ENCODE measurements at places on chromosomes 1 and 21.
A peak's percentile ranks its signal among the peaks of the same experiment; 100 is the strongest.

GRCh38 chr1:181101581-181102226 lies 13.2 kb downstream of the IER5 start:
- no peak for ATAC-seq

GRCh38 chr1:55725378-55725777 lies 510.2 kb upstream of the USP24 start:
- ATAC-seq, result no peak

DNA sequence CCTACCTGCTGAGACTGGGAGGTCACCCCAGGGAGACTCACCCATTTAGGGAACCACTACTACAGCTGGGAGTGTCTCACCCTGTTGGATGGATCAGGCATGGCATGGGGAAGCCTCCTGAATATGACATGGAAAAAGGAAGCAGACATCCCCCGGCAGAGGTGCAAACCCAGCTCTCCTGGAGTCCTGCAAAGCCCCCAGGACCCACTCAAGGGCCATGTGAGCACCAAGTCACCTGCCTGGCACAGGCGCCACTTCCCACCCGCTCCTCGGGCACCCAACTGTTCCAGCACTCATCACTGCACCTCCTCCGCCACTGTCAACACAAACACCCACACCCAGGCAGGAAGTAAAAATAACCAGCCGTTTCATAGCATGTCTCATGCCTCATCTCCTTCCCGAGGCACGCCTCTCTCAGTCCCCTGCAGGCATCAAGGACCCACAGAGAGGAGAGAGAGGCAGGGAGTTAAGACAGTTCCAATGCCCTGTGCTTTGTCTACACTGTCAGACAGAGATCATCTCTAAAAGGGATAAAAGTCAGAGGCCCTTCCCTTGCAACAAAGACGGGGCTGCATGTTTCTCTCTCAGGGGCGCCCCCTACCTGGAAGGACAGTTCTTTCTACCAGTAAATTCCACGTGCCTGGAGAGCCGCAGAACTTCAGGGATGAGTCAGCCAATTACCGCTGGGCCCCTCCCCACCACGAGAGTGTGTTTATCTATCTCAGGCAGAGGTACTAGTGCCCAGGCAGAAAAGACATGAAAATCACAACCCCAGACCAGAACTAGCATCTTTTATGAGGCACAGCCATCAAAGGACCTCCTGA lies 150.1 kb upstream of the SOD1 start:
- peak; percentile 87 for ATAC-seq

DNA sequence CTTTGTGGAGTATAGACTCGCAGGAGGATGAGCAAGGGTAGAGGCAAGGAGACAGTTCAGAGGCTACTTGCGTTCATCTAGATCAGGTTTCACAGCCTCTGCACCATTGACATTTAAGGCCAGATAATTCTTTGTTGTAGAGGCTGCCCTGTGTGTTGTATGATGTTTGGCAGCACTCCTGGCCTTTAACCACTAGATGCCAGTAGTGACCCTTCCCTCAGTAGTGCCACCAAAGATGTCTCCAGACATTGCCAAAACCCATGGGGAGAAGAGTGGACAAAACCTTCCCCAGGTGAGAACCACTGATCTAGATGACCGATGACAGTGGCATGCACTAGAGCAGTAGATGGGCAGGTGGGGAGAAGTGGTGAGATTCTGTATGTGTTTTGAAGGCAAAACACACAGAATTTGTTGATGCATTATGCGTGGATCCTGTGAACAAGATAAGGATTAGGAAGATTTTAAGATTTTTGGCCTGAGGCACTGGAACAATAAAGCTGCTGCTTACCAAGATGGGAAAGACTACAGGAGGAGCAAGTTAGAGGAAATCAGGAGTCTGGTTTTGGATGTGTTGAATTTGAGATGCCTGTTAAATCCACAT lies 9.9 kb upstream of the COG2 start:
- ATAC-seq, result peak; percentile 74

GRCh38 chr1:234690872-234691271 lies 80.9 kb upstream of the IRF2BP2 start:
- no peak for ATAC-seq

DNA sequence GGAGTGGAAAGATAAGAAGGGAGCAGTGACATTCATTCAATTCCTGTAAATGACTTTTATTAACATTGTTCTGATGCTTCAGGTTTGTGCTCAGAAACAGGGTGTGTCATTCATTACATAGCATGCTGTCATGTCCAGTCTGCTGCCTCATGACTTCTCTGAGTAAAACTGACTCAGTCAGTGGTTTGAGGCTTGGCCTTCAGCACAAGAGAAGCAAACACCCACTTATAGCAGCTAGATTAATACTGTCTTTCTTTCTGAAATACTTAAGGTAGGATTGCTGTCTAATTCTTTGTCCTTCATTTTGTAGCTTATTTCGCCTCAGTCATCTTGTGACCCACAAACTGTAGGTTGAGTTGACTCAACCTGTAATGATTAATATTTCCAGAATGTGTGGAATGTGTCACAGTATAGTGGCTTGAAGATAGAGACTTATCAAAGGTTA lies 32.9 kb downstream of the RASAL2 start:
- ATAC-seq, result peak; percentile 99

GRCh38 chr1:41318135-41318534 lies 43.1 kb upstream of the FOXO6 start:
- ATAC-seq, result no peak

DNA sequence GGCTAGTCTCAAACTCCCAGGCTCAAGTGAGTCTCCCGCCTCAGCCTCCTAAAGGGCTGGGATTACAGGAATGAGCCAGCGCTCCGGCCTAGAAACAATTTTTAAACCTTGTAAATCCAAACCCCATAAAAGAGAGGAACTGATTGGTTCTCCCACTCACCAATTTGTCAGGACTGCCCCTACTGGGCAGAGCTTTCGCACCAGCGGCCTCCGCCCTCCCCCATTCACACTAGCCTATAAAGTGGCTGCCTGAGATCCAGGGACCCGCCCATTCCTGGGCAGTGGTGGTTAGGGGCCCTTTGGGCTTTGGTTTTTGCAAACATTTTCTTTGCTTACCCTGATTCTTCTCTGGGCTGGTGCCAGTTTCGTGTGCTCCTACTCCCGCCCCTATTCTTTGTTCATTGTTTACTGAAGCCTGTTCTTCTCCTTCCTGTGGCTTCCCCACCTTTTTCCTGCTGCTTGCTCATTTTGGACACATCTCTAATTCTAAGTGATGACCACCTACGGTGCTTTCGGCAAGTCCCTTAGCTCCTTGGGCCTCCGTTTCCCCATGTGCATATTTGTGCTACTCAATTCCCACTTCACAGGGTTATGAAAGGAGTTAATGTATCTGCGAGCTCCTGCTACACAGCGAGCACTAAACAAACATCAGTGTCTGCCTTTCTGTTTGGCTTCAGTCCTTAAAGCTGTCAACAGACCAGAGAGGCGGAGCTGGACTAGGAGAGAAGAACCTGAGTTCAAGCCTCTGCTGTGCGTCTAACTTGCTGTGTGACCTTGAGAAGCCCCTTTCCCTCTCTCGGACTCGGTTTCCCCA lies 39.8 kb upstream of the CLIC4 start:
- peak; percentile 97 for ATAC-seq

- no peak for ATAC-seq
Observed at GRCh38 chr1:205920159-205920558, 23.1 kb downstream of the SLC26A9 start.

- ATAC-seq, result no peak
Observed at GRCh38 chr1:23244256-23244761, 27.0 kb upstream of the HTR1D start.

DNA sequence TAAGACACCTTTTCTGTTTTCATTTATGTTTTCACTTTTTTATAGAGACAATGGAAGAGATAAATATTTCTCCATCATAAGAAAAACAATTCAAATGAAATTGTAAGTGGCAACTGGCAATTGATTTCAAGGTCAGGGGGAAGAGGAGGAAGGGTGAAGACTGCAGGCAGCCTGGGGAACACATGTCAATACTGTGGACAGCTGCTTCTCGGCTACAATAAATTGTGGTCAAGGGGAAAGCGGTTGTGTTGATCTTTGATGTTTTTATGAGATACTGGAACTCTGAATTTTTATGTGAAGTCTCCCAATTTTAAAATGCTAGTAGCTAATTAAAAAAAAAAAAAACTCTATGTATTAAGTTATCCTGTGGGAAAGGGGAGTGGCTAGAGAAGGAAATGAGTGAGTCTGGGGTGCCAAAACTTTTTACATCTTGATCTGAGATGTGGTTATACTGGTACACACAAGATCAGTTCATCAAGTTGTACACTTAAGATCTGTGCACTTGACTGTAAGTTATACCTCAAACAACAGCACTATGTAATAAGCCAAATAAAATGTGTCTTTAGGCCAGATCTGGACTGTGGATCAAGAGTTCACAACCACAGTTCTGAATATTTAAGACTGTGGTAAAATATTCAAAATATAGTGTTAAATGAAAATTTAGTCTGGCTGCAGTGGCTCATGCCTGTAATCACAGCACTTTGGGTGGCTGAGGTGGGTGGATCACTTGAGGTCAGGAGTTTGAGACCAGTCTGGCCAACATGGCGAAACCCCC lies 18.0 kb downstream of the SSX2IP start:
- ATAC-seq, result no peak

DNA sequence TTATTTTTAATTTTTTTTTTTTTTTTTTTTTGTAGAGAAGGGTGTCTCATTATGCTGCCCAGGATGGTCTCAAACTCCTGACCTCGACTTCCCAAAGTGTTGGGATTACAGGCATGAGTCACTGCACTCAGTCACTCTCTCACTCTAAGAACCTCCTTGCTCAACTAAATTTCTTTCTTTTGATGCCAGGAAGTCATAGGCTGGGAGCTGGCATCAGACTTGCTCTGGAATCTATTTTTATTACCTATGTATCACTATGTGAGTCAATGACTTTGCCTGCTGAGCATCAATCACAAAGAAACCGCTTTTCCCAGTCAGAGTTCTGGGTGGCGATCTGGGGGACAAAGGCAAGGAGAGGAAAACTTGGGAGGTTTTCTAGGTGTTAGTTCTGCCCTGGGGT lies 35.5 kb upstream of the PARP1 start:
- ATAC-seq, result peak; percentile 78

DNA sequence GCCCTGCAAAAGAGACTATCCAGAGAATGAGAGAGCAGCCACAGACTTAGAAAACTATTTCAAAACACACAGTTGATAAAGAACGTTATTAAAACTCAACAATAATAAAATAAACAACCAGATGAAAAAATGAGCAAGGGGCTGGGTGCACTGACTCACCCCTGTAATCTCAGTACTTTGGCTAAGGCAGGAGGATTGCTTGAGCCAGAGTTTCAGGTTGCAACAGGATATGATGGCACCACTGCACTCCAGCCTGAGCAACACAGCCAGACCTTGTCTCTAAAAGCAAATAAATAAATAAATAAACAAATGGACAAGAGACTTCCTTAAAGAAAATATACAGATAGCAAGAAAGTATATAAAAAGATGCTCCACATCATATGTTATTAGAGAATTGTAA lies 144.6 kb downstream of the LRRIQ3 start:
- no peak for ATAC-seq

DNA sequence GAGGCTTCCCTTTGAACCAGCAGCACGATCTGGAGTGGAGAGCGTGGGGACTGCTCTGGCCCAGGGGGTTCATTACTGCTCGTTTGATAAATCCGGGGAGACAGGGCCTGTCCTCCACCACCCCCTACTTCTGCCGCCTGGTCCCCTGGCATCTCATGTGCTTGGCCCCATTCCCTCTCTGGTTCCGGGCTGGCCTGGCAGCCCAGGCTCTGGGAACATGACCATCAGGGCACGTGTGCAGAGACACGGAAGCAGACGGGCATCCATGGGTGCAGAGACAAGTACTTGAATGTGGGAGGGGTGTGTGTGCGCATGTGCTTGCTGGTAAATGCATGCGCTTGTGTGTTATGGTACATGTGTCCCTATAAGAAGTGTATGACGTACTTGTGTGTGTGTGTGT lies 75.5 kb downstream of the KIRREL1 start:
- no peak for ATAC-seq

DNA sequence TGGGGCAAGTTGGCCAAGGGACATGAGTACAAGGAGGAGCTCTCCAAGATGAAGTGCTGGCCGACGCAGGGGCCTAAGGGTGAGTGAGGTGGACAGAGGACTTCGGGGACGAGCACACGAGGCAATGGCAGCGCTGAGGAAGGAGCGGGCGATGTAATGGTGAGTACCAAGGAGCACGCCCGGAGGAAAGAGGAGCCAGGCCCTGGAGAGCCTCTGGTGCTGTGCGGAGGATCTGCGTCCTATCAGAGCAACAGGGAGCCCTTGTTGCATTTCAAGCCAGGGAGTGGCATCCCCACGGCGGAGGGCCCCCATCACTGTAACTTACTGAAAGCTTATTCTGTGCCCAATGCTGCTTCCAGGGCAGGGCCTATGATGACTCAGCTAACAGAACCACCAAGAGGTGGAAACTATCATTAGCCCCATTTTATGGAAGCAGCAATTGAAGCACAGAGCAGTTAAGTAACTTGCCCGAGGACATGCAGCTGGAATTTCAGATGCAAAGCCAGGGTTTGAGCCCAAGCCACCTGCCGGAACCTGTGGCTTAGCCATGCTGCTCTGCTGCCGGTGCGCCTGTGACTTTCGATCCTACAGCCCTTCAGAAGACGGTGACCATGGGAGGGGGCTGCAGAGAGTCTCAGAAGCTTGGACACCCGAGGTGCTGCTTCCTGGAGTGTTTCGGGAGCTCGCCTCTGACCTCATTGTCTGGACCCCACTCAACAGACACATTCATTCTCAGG lies 17.6 kb upstream of the AJAP1 start:
- no peak for ATAC-seq

GRCh38 chr1:92030656-92031107 lies 897 bp downstream of the EPHX4 start:
- ATAC-seq, result no peak

GRCh38 chr1:228265167-228265566 lies 57.3 kb downstream of the OBSCN start:
- no peak for ATAC-seq

GRCh38 chr1:3752400-3752945 lies at the start of gene CCDC27:
Gene CCDC27 (plus strand): TSS chr1:3752450. CDS start chr1:3752482, 32 bp downstream.
- ATAC-seq, result no peak

- no peak for ATAC-seq
Observed at GRCh38 chr1:87179076-87179810, 149.4 kb upstream of the LMO4 start.

- ATAC-seq, result no peak
Observed at GRCh38 chr1:20383631-20384030, 93.0 kb downstream of the VWA5B1 start.

- no peak for ATAC-seq
Observed at GRCh38 chr1:92488832-92489231, 2.1 kb upstream of the GFI1 start.

GRCh38 chr1:6358144-6358624 lies 35.4 kb downstream of the ACOT7 start:
- ATAC-seq, result peak; percentile 14

GRCh38 chr1:207872621-207873020 lies 38.3 kb downstream of the CD34 start:
- no peak for ATAC-seq
